ENCODE measurements at places on chromosomes 4 and X.

DNA sequence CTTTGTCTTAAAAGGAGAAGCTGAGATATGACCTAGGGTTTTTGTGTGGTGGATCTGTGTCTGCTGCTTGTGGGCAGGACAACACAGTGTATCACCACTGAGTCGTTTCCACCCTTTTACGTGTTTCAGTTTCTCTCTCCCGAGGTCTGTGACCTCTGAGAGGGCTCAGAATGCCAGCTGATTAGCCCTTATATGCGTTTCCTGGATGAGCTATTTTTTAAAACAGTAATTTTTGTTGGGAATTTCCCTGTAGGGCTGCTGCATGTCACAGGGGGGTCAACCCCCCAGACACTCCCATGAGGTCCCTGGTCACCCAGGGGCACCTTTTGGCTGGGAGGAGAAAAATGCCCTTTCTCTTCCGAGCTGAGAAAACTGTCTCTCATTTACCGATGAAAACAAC is 170.4 kb upstream of the CASK start:
- DNase-seq = no peak

GRCh38 chr4:53235547-53235946 is 130.3 kb downstream of the SCFD2 start:
- no peak for DNase-seq

DNA sequence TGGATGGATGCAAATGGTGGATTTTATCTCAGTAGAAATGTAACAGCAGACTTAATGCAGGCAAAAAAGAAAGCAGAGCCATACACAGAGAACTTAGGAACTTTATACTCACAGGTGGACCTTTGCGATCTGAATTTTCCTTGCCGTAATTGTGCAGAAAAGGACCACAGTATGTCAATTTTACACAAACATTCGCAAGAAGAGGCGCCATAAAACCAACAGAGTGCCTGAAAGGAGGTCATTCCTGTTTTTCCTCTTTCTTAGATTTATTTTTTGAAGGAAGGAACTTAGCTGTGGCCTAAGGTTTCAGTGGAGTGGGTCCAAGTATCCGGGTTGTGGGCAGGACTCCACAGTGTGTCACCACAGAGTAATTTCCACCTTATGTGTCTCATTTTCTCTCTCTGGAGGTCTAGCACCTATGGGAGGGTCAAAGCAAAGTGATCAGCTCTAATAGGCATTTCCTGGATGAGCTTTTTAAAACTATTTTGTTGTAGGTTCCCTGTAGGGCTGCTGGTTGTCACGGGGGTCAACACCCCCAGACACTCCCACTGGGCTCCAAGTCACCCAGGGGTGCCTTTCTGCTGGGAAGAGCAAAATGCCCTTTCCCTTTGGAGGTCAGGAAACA is 24.7 kb upstream of the PBDC1 start:
- no peak for DNase-seq

GRCh38 chrX:30971774-30972603 is 82.9 kb upstream of the TAB3 start:
- peak; percentile 74 for DNase-seq

DNA sequence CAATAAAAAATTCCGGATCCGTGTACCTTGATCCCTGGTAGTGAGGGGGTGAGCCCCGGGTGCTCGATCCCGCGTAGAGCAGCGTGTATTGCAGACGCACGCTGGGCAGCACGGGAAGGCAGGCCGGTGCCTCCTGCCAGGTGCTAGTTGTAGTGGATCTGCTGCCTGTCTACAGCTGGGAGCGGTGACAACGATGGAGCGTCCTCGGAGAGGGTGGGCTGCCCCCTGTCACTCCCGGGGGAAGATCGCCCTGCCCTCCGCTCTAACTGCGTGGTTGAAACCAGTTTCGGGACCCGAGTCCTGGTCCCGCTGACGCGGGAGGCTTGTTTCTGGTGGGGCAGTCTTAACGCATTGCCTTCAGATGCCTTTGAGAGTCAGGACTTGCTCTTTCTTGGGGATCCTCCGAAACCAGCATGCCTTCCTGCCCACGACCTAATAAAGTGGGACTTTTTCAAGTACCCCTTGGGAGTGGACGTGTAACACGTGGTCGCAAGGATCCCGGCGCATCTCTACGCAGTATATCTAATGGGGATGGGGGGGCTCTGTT is 2.7 kb upstream of the NKX6-1 start:
- DNase-seq = no peak

- no peak for DNase-seq
These were observed 53.9 kb downstream of the PPM1K start for GRCh38 chr4:88230461-88230891.

DNA sequence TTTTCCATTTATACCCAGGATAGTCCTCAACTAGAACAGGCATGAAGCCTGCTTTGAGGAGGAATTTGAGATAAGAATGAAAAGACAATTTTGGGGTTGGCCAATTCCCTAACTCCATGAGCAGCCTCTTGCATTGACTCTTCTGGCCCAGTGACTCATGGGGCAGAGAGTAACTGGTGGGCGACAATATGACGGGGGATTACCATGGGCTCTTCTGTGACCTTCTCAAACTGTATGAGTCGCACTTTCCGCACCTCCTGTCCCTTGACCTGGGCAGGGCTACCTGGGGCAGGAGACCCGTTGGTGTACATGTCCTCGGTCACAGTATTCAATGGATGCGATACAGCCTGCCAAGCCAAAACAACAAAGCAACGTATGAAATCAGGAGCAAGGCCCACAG is 13.3 kb downstream of the MPP1 start:
- DNase-seq = no peak

DNA sequence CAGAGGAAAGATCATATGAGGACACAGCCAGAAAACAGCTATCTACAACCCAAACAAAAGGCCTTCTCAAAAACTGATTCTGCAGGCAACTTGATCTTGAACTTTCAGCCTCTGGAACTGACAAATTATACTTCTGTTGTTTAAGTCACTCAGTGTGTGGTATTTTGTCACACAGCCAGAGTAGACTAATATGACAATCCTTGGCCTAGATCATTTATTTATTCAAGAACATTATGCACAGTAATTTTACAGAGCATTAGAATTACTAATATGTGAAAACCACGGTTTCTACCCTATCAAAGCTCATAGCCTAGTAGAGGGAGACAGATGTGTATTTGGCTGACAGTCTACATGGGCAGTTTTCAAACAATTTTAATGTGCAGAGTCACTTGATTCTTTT is 167.8 kb upstream of the PCDH18 start:
- no peak for DNase-seq

DNA sequence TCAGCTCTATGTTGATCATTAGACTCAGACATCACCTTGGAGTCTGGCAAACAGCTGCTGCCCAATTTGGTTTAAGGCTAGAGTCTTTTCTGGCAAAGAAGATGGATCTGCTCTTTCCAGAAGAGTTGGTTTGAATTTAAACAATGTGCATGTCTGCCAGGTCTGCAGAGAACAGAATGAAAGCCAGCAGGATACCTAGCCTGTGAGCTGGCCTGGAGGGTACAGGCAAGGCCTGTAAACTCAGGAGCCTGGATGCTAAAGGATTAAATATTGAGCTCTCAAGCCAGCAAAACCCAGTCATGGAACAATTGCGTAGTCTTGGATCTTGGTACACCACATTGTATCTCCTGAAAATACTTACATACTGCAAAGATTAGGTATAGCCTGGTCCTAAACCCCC is 15.6 kb upstream of the PDLIM3 start:
- no peak for DNase-seq

GRCh38 chr4:30903502-30904214 is 183.5 kb downstream of the PCDH7 start:
- DNase-seq = no peak

DNA sequence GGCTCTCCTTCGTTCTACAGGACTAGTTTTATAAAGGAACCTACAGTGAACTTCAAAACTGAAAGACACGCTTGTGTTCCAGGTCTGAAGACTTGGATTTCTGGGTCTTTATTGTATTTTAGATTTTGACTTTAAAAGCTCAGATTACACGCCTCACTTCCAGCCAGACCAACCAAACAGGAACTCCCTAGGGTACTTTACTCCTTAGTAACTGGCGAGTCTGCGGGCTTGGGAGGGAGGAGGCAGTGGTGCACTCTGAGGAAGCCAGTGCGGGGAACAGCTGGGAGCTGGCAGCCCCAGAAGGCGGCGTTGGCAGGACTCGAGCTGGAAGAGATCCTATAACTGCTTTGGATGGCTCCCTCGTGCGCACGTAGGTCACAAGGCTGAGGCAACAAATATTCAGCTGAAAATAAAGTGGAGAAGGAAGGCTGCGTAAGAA is 391 bp upstream of the PHKA1 start:
- DNase-seq = peak; percentile 82

DNA sequence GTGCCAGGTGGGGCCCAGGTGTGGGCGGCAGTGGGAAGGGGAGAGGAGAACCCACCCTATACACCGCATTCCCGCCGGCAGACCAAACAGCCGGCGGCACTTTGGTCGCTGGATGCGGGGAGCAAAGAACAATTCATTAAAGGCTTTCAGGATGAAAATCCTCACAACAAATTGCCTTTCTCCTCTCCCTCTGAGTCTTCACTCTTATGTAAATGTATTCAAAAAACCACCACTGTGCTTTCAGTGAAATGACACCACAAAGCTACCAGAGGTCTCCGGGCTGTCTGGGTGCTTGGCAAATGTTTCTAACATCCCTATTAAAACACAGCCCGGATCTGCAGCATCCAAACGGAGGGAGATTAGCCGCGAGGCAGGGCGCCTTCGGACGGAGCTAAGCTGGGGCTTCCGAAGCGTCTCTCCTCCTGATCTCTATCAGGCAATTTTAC is 171.8 kb upstream of the TBL1X start:
- no peak for DNase-seq

GRCh38 chrX:14554131-14554715 is 24.9 kb downstream of the GLRA2 start:
- DNase-seq = peak; percentile 38

DNA sequence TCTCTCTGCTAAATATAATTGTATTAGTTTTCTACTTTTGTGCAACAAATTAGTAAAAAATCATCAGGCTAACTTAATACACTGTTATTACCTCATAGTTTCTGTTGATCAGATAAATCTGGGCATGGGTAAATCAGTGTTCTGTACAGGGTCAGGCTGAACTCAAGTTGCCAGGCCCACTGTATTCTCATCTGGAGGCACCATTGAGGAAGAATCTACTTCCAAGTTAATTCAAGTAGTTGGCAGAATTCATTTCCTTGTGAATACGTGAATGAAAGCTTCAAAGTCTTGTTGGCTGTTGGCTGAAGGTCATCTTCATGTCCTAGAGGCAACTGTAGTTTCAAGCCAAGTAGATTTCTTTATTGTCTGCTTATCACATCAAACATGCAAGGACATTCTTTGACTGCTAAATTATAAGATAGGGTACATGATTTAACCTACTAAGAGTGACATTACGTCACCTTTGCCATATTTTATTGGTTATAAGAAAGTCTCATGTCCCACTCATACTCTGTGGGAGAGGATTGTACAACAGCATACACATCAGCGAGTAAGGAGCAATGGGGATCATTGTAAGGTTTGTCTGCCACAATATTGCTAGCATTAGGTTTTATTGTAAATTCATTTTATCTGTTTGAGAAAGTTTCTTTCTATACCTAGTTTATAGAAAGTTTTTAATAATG is 1219.0 kb downstream of the ARAP2 start:
- no peak for DNase-seq

DNA sequence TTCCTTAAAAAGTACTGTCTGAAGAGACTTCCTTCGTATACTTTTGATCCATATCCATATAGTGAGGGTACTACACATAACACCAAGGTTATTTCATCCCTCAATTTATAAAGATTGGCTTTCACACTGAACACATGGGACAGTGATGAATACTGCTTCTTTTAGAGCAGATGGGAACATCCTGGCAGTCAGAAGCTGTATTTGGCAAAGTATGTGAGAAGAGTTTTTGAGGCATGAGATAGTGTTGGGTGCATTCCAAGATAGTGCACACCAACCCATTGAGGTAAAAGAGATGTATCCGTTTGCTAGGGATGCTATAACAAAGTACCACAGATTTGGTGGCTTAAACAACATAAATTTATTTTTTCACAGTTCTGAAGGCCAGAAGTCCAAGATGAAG is 141.1 kb downstream of the MOSPD2 start:
- DNase-seq = no peak

- DNase-seq = no peak
These were observed 54.5 kb downstream of the CHM start for GRCh38 chrX:85992811-85993229.

- DNase-seq = no peak
These were observed 274.9 kb downstream of the GASK1B start for GRCh38 chr4:157897855-157898370.

DNA sequence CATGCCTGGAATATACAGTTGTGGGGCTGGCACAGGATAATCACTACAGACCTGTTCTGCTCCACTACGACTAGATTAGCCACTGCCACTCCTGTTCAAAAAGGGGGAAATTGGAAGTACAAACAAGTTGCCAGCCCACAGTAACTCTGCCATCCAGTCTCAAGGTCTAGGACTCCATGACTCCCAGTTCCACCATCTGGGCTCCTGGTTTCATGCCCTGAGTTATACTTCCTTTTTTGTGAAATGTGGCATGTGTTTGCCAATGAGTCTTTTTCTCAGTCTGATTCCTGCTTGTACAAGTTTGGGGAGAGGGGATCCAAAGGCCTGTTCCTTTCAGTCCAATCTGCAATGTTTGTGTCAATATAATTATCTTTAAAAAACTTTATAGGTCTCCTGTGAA is 1.0 kb upstream of the BLOC1S4 start:
- no peak for DNase-seq

- DNase-seq = no peak
These were observed 3.3 kb upstream of the DUSP9 start for GRCh38 chrX:153643431-153644351.

DNA sequence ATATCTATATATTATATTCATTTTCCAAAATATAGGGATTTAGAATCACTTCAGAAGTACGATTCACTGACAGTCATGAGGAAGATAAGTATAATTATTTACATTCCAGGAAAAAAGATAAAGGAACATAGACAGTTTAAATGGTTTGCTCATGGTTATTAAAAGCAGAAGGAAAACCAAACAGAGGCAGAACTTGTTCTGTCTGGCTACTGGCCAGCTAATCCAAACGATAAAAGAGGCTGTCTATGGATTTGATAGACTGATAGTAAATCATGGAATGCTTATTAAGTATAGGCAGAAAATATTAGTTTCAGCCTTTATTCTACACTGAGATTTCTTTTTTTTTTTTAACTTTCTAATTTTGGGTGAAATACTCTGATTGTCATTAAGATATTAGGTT is 50.2 kb downstream of the RPGR start:
- no peak for DNase-seq

DNA sequence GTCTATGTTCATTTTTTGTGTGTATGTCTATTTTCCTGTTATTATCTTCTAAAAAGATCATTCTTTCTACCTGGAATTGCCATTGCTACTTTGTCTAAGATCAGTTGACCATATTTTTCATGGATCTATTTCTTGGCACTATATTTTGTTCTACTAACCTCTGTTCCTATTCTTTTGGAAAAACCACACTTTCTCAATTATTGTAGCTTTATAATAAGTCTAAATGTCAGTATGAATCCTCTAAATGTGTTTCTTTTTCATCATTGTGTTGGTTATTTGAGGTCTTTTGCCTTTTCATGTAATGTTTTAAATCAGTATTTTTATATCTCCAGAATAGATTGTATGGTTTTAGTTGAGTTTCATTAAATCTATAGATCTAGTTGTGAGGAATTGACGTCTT is 798.3 kb downstream of the FAT4 start:
- no peak for DNase-seq

GRCh38 chrX:19790829-19791228 is 96.6 kb downstream of the SH3KBP1 start:
- DNase-seq = no peak

Measured in NCI-H1092 treated with DMSO at 0.1 percent for 48 hours (cell line).